Activated CD4-positive, alpha-beta T cell treated with anti-CD3 and anti-CD28 coated beads, Interleukin-2, amount 10 ng/mL, durations not matched to agents 7 days and 5 days (primary cell): ENCODE measurements at places on chromosomes 4 and X. TPM values are rescaled to one million over a fixed set of nuclear protein-coding genes. Genes with fewer than 3 reads are reported as not detected.
A peak's percentile ranks its signal among the peaks of the same experiment; 100 is the strongest.

GRCh38 chr4:183342541-183343533, 20.6 kb upstream of the CLDN24 start:
- peaks cover 20% of the 10 kb centered on the region for H3K27me3 ChIP-seq
- no peaks in the 10 kb centered on the region for H3K36me3 ChIP-seq
- H3K27ac ChIP-seq = no peak overlapping the region
- no peaks in the 10 kb centered on the region for H3K4me1 ChIP-seq

GRCh38 chr4:128675083-128675482, 134.4 kb upstream of the JADE1 start:
- H3K27me3 ChIP-seq = no peaks in the 10 kb centered on the region
- no peaks in the 10 kb centered on the region for H3K4me1 ChIP-seq
- H3K36me3 ChIP-seq = no peaks in the 10 kb centered on the region
- no peak for DNase-seq

DNA sequence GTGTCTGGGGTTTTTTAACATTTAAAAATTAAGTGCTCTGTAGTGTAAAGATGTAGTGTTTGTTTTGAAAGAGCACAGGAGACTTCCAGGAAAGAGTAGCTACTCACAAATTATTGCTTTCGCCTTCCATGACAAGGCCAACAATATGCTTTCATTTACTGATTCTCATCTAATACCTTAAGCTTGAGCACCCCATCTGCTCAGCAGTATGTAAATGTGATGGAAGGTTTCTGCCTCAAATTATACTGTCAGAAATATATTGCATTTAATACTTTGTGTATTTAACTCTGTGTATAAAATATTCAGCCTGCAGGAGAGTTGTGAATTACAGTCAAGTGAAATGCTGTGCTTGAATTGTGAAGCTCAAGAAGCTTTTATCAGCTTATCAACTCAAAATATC, 296.3 kb upstream of the ATOH1 start:
- no peak overlapping the region for H3K27ac ChIP-seq
- no peaks in the 10 kb centered on the region for H3K27me3 ChIP-seq
- DNase-seq = no peak
- H3K4me3 ChIP-seq = no peak overlapping the region
- H3K4me1 ChIP-seq = no peaks in the 10 kb centered on the region
- no peaks in the 10 kb centered on the region for H3K36me3 ChIP-seq

DNA sequence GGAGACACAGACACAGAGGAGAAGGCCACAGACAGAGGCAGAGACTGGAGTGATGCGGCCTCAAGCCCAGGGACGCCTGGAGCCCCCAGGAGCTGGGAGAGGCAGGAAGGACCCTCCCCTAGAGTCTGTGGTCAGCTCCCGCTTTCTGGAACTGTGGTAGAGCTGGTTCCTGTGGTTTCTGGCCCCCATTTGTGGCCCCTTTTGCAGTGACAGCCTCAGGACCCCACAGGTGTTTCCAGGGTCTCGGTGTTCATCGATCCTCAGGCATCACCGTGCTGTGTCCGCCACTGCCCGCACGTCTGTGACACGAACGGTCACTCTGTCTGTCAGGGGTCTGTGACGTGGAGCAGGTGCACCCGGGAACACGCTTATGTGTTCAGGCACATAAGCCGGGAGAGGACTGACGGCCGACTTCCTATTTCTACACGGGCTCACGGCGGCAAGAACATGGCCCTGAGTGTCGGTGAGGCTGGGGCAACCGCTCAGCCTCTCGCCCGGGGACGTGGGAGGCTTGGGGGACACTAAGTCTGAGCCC, 7.9 kb downstream of the GTPBP6 start:
- H3K4me1 ChIP-seq = no peaks in the 10 kb centered on the region
- H3K36me3 ChIP-seq = peaks cover 39% of the 10 kb centered on the region
- DNase-seq = no peak
- no peak overlapping the region for H3K27ac ChIP-seq
- H3K27me3 ChIP-seq = no peaks in the 10 kb centered on the region

DNA sequence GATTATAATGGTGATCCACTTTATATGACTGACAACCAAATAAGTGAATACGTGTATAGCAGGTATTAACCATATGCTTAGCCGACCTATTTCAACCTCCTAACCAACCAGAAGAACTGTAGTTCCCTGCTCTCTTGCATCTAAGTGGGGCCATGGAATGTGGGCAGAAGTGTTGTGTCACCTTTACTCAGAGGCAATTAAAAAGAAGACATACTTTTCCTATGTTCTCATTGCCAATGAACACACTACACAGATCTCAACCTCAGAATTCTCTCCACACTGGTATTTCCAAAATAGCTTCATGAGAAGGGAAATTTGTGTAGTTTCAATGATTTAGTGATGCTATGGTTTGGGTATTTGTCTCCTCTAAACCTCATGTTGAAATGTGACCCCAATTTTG, 3.2 kb upstream of the NFKB1 start:
- peaks cover 14% of the 10 kb centered on the region for H3K36me3 ChIP-seq
- no peak overlapping the region for H3K27ac ChIP-seq
- no peak for DNase-seq
- no peaks in the 10 kb centered on the region for H3K27me3 ChIP-seq
- H3K4me3 ChIP-seq = no peak overlapping the region

The CORIN gene
- 0.22 TPM for total RNA-seq

The FAM200B gene
- total RNA-seq = 15.9 TPM

GRCh38 chrX:6021316-6022091, 207.2 kb downstream of the NLGN4X start:
- H3K36me3 ChIP-seq = no peaks in the 10 kb centered on the region
- peaks cover 3% of the 10 kb centered on the region for H3K27me3 ChIP-seq
- peak; percentile 25 for DNase-seq
- H3K4me3 ChIP-seq = no peak overlapping the region
- no peak overlapping the region for H3K27ac ChIP-seq
- peaks cover 4% of the 10 kb centered on the region for H3K4me1 ChIP-seq

GRCh38 chr4:38334791-38335190, 329.2 kb upstream of the KLF3 start:
- DNase-seq = no peak
- peaks cover 26% of the 10 kb centered on the region for H3K36me3 ChIP-seq
- peaks cover 4% of the 10 kb centered on the region for H3K27me3 ChIP-seq
- H3K4me1 ChIP-seq = peaks cover 43% of the 10 kb centered on the region

- no peaks in the 10 kb centered on the region for H3K4me1 ChIP-seq
- no peaks in the 10 kb centered on the region for H3K27me3 ChIP-seq
- H3K36me3 ChIP-seq = no peaks in the 10 kb centered on the region
- DNase-seq = no peak
- H3K4me3 ChIP-seq = no peak overlapping the region
Observed at GRCh38 chr4:113811359-113811758, 49.8 kb upstream of the CAMK2D start.

GRCh38 chr4:45172636-45173035, 446.3 kb upstream of the GNPDA2 start:
- H3K27ac ChIP-seq = no peak overlapping the region
- H3K36me3 ChIP-seq = no peaks in the 10 kb centered on the region
- no peak for DNase-seq
- no peaks in the 10 kb centered on the region for H3K27me3 ChIP-seq
- H3K4me1 ChIP-seq = no peaks in the 10 kb centered on the region

- no peaks in the 10 kb centered on the region for H3K4me1 ChIP-seq
- no peaks in the 10 kb centered on the region for H3K27me3 ChIP-seq
- H3K4me3 ChIP-seq = no peak overlapping the region
- no peak for DNase-seq
- H3K27ac ChIP-seq = no peak overlapping the region
Observed at GRCh38 chr4:188372829-188373228, 233.6 kb downstream of the TRIML1 start.

The ADH1C gene
- not detected for total RNA-seq

The PFKFB1 gene
- total RNA-seq = 0.64 TPM

GRCh38 chr4:157741642-157742041, 431.2 kb downstream of the GASK1B start:
- no peaks in the 10 kb centered on the region for H3K27me3 ChIP-seq
- H3K36me3 ChIP-seq = no peaks in the 10 kb centered on the region
- no peak for DNase-seq

DNA sequence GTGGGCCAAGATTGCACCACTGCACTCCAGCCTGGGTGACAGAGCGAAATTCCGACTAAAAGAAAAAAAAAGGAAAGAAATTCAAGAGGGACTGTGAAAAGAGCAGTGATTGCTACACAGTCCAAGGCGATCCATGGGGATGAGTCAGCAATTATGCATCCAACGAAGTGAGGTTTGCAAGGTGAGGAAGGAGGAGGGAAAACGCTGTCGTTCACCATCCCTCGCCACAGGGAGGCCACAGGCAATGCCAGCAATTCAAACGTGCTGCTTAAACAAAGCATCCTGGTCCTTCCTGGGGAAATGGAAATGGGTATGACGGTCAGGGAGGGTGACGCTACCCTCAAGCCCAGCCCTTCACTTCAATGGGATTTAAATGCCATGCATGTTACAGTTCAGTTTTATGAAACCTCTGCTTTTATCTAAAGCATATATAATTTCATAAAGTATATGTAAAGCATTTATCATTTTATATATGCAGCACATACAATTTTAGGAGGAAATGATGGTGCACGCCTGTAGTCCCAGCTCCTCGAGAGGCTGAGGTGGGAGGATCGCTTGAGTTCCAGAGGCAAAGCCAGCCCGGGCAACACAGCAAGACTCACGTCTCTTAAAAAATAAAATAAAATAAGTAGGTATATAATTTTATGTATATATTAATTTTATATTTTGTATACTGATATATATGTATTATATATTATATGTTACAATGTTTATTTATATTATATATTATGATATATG, 108.7 kb downstream of the DHRSX start:
- H3K4me3 ChIP-seq = no peak overlapping the region
- no peak overlapping the region for H3K27ac ChIP-seq
- peaks cover 15% of the 10 kb centered on the region for H3K36me3 ChIP-seq
- no peak for DNase-seq
- H3K4me1 ChIP-seq = no peaks in the 10 kb centered on the region
- no peaks in the 10 kb centered on the region for H3K27me3 ChIP-seq

- no peak overlapping the region for H3K27ac ChIP-seq
- no peak for DNase-seq
- H3K36me3 ChIP-seq = no peaks in the 10 kb centered on the region
- no peak overlapping the region for H3K4me3 ChIP-seq
Observed at GRCh38 chr4:153198719-153199118, 5.5 kb upstream of the TRIM2 start.

DNA sequence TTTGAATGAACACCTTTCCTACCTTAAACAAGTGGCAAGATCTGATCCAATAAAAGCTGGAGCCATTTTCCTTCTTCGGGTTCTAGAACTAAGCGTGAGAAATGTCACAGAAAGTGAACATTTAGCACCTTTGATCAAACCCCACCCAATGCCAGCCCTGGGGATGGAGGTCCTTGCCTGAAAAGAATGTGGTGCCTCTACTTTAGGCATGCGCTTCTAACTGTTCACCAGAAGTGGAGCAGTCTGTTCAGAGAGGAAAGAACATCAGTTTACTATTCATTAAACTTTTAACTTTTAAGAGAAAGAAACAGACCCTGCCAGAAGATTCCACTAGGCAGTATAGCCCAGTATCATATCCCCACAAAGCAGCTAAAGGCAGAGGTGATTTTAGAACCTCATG, 75.9 kb downstream of the INTS12 start:
- no peak for DNase-seq
- no peak overlapping the region for H3K4me3 ChIP-seq
- H3K27ac ChIP-seq = no peak overlapping the region
- H3K36me3 ChIP-seq = no peaks in the 10 kb centered on the region

GRCh38 chr4:10761903-10762302, 77.3 kb upstream of the CLNK start:
- no peaks in the 10 kb centered on the region for H3K36me3 ChIP-seq
- no peaks in the 10 kb centered on the region for H3K27me3 ChIP-seq
- no peak overlapping the region for H3K27ac ChIP-seq
- no peak overlapping the region for H3K4me3 ChIP-seq

- no peak overlapping the region for H3K4me3 ChIP-seq
- peak overlapping the region; percentile 58 for H3K27ac ChIP-seq
- peaks cover 73% of the 10 kb centered on the region for H3K36me3 ChIP-seq
- DNase-seq = no peak
Observed at GRCh38 chr4:184408021-184408683, 66.2 kb downstream of the IRF2 start.

GRCh38 chrX:134369576-134369975, 90.4 kb upstream of the HPRT1 start:
- no peak overlapping the region for H3K4me3 ChIP-seq
- no peaks in the 10 kb centered on the region for H3K27me3 ChIP-seq
- no peak overlapping the region for H3K27ac ChIP-seq
- peaks cover 4% of the 10 kb centered on the region for H3K4me1 ChIP-seq
- DNase-seq = no peak

The SLC10A7 gene
- 15.9 TPM for total RNA-seq

GRCh38 chr4:38330321-38330720, 333.7 kb upstream of the KLF3 start:
- H3K4me1 ChIP-seq = peaks cover 71% of the 10 kb centered on the region
- H3K4me3 ChIP-seq = no peak overlapping the region
- peak overlapping the region; percentile 54 for H3K27ac ChIP-seq
- H3K36me3 ChIP-seq = peaks cover 11% of the 10 kb centered on the region

The FAM184B gene
- total RNA-seq = not detected

The FAM193A gene
- 33.2 TPM for total RNA-seq

- H3K36me3 ChIP-seq = peaks cover 7% of the 10 kb centered on the region
- H3K27me3 ChIP-seq = no peaks in the 10 kb centered on the region
- no peak for DNase-seq
- peak overlapping the region; percentile 74 for H3K4me3 ChIP-seq
- peaks cover 33% of the 10 kb centered on the region for H3K4me1 ChIP-seq
Observed at GRCh38 chr4:2754848-2755819, 1.0 kb downstream of the TNIP2 start.

DNA sequence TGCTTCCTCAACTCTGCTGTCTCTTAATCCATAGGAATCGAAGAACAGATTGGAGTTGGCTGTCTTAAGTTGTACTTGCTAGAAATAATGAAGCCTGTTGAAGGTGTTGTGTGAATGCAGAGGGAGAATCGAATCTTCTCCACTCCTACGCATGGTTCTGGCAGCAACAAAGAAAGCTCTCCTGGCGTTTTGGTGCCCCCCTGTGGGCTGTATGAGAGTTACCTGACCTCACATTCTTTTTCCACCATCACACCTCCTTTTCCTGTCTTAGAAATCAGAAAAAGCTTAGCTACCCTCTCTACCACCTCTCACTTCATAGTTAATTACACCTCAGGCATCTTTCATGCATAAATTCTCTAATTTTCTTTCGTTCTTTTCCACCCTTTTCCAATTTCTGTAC, 16.3 kb downstream of the KLF8 start:
- H3K4me1 ChIP-seq = peaks cover 13% of the 10 kb centered on the region
- H3K36me3 ChIP-seq = peaks cover 4% of the 10 kb centered on the region
- H3K27me3 ChIP-seq = no peaks in the 10 kb centered on the region
- H3K27ac ChIP-seq = no peak overlapping the region
- no peak overlapping the region for H3K4me3 ChIP-seq

The FAM149A gene
- total RNA-seq = 0.50 TPM

The RAPGEF2 gene
- 20.4 TPM for total RNA-seq
